ENCODE measurements at places on chromosomes 4 and X.

GRCh38 chr4:165758086-165758485 is 115.0 kb upstream of the TLL1 start:
- no peak for DNase-seq

GRCh38 chr4:16597845-16598596 is 300.4 kb downstream of the LDB2 start:
- DNase-seq = no peak

DNA sequence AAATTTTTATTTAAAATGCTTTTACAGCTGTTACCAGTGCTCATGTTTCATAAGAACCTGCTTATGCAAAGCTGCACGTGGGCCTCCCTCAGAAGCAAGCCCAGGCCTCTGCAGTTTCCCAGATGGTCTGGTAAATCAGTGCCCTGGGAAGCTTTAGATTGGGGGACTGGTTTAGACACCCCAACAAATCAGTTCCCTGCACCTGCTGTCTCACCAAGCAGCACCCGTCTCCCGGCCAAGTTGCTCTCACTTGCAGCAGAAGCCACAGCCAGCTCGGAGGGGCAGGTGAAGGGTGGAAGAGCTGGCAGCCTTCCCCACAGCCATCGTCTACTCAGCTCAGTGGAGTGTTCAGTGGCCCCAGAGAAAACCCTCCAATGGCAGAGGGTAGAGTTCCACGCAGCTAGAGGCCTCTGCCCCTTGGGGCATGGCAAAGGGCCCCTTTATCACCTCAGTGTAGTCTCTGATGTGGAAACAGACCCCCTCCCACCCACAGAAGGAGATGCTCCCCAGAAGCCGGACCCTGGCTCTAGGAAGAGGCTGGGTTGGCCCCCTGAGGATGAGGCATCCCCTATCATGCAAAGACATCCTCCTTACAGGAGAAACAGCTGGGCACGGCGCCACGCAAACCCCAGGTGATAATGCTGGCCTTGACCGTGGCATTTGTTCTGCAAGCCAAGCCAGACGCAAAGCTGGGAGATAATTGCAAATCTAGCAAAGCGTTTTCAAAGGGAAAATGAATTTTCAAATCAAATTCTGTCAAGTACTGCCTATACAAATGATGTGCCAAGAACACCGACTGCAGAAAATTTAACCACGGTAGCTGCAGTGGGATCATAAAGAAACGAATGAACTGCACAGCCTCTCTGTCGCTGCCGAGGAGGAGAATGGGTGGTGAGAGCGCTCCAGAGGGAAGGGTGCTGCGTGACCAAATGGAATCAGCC is 51.9 kb downstream of the ZFYVE28 start:
- no peak for DNase-seq

DNA sequence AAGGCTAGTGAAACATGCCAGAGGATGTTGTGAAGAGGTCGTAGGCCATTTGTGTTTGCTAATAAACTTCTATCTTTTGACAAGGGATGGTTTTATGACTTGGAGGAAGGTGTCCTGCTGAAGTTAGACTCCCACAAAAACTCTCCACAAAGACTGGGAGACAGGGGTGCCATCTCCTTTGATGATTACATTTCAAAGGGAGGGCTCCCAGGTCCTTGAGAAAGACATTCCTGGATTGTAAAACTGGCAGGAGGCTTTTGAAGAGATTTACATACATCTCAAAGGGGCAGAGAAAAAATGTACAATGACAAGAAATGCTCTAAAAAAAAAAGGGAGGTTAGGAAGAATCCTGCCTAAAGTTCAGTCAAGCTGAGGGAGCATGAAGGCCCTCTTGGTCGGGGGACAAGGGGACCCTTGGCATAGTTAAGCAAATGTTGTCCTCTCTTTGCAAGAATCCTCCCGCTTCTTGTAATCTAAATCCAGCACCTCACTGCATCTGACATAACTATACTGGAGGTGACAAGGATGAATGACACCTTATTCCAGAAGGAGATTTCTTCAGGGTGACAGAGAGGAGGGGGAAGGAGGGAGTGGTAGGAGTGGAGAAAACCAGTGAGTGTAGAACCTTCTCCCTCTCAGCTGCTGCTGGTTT is 41.1 kb upstream of the MGST2 start:
- DNase-seq = no peak

DNA sequence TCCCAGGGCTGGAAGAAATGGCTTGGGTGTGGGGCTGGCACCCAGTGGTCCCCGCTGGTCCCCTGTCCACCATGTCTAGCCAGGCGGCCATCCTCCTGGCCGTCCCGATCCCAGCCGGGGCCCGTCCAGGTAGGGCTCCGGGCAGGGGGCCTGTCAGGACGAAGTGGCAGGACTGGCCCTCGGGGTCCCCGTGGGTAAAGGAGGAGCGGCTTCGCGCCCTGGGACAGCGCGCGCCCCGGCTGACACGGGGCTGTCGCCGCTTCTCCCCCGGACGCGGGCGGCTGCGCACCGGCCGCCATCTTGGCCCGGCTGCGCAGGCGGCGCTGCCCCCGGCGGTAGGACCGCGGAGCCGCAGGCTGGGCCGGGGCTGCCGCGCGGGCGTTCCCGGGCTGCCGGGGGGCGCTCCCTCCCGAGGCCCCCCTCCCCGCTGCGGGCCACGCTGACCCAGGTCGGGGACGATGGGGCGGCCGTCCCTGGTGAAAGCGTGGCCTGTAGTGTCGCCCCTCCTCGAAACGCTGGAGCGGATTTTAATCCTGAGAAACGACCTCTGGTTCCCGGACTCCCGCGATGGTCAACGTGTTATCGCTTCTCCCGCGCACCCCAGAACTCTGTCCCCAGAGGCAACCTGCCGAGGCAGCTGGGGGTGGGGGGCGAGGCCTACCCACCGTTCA is 60.4 kb upstream of the BCOR start:
- no peak for DNase-seq

- DNase-seq = no peak
Observed at GRCh38 chr4:149572716-149573115, 242.9 kb downstream of the IQCM start.

GRCh38 chr4:92447255-92447905 is 143.6 kb downstream of the GRID2 start:
- DNase-seq = no peak

- no peak for DNase-seq
Observed at GRCh38 chrX:31715675-31716074, 643.8 kb upstream of the FTHL17 start.

DNA sequence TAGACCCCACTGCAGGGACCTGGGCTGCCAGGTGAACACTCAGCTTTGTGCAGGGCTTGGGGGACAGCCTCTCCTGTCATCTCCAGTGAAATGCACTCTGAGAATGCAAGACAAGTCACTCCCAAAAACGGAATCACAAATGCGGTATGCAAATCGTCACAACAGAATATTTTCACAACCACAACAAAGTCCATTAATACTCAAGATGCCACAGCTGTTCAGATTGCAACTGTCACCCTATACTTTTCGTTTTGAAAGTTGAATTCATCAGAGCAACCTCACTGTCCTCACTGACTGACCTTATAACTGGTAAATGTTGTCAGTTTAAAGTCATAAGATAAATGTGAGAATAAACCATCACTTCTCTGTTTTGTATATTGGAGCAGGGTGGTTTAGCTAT is 16.6 kb downstream of the JAKMIP1 start:
- no peak for DNase-seq

- no peak for DNase-seq
Observed at GRCh38 chrX:148500423-148501385, at the start of gene AFF2. Gene AFF2 (plus strand): TSS chrX:148500617. CDS start chrX:148501098, 481 bp downstream.

DNA sequence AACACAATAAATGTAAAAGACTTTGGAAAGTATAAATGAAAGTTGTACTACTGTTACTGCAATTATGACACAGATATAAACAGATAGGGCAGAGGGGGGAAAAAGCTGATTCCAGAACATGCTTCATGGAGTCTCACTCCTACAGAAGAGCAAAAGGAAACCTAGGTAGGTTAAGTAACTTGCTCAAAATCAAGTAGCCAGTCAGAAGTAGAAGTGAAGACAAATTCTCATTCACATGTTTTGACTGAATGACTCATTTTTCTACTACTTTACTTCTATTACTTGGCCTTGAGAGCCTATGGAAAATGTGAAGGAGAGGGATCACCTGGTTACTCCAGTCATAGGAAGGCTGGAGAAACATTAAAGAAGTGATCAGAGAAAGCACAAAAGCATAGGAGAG is 23.6 kb upstream of the RASGEF1B start:
- DNase-seq = no peak

- DNase-seq = no peak
Observed at GRCh38 chr4:188941524-188942119, 802.4 kb downstream of the TRIML1 start.

- DNase-seq = no peak
Observed at GRCh38 chrX:111101580-111101979, 5.6 kb downstream of the PAK3 start.

GRCh38 chrX:4844376-4844775 is 1130.9 kb upstream of the PRKX start:
- no peak for DNase-seq

DNA sequence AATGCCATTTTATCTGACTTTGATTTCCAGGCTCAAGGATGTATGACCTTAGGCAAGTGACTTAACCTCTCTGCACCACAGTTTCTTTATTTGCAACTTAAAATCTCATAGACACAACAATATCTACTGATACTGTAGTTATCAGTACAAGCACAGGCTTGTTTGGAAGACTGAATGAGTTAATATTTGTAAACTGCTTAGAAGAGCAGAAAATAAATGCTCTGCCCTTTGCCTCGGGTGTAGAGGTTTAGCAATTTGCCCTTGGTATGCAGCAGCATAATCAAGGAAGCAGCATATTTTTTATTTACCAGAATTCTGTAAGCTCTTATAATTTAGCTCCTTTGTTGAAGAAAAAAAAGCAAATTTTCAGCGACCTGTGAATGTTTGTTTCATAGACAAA is 2.9 kb upstream of the CXCL1 start:
- DNase-seq = no peak

GRCh38 chrX:5708251-5708650 is 520.4 kb downstream of the NLGN4X start:
- no peak for DNase-seq

DNA sequence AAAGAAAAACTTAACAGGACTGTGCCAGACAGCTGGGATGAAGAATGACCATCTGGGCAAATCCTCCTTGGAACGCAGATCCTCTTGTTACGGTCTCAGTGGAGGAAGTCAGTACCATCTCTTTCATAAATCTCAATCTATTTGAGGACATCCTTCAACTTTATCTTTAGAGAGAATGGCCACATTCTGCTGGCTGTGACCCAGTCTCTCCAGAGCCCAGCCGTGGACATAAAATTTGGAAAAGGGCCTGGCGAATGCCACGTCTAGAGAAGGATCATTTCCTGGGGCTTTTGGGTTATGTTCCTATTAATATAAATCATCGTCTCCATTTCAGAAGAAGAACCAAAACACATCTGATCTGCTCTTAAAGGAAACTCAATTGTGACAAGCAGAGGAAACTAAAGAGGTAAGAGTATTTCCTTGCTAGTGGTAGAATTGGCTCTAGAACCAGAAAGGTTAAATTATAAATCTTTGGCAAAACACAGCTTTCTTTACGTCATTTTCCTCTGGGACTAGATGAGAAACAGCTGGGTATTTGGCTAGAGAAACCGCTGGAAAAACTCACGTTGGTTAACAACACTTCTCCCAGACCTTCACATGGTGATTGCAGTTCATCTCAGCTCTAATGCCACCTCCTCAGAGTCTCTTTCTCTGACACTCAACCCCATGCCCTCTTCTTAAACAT is 164.7 kb downstream of the CHIC2 start:
- no peak for DNase-seq

DNA sequence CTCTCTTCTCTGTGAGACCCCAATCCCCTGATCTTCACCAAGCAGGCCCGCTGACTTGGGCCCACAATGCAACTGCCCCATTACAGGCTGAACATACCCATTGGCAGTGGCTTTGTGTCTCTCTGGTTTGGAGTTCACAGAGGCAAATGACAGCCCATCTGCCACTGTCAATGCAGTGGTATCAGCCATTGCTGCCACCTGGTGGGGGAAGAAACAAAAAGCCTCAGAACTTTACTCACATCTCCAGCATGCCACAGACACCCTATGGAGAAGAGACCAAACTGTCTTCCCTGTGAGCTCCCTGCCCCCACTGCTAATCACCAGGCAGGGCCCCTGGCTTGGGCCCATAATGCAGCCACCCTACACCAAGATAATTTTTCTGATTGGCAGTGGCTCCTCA is 729.3 kb upstream of the ACTRT1 start:
- no peak for DNase-seq

Data from stimulated activated CD8-positive, alpha-beta memory T cell treated with anti-CD3 and anti-CD28 coated beads, Interleukin-2, amount 100 ng/mL, for 1 hour (primary cell).